Activated T-cell treated with anti-CD3 and anti-CD28 coated beads, Interleukin-2, amount 50 U/mL, for 4 hours (primary cell): ENCODE measurements at places on chromosomes 5 and 9. TPM values are rescaled to one million over a fixed set of nuclear protein-coding genes. Genes with fewer than 3 reads are reported as not detected.

Gene SEMA5A
- total RNA-seq: 0.03 TPM

Gene GARIN3
- 0.25 TPM for total RNA-seq

Gene PALM2AKAP2
- not detected for total RNA-seq

Gene CNTNAP3
- total RNA-seq: not detected

Gene SETX
- total RNA-seq: 31.9 TPM

Gene NR5A1
- total RNA-seq: 0.08 TPM

Gene RNF180
- not detected for total RNA-seq

- DNase-seq: no peak
Observed at GRCh38 chr9:134735441-134736175, 94.0 kb downstream of the COL5A1 start.

DNA sequence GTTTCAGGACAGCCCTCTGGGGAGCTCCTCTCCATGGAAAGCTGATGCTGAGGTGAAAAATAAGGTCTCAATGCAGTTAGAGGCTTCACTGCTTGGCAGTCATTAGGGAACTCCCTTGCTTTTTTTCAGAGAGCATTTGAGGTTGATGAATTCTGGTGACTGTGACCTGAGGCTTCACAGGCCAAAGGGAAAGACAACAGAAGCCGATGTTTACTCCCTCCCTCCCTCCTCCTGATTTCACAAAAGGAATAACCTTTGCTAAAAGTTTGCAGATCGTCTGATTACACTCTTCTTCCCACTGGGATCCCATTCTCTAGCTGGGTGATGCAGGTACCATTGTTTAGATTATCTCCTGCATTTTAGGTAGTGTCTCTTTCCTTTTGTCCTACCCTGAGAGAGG lies 329.4 kb downstream of the KIF4B start:
- no peak for DNase-seq

- DNase-seq: no peak
Observed at GRCh38 chr9:21605489-21605931, 123.4 kb upstream of the IFNE start.

GRCh38 chr5:949815-950560 lies 57.3 kb downstream of the TRIP13 start:
- no peak for DNase-seq

- no peak for DNase-seq
Observed at GRCh38 chr9:72924154-72924790, 28.6 kb downstream of the ALDH1A1 start.

GRCh38 chr9:72982146-72982799 lies 29.4 kb upstream of the ALDH1A1 start:
- DNase-seq: no peak

DNA sequence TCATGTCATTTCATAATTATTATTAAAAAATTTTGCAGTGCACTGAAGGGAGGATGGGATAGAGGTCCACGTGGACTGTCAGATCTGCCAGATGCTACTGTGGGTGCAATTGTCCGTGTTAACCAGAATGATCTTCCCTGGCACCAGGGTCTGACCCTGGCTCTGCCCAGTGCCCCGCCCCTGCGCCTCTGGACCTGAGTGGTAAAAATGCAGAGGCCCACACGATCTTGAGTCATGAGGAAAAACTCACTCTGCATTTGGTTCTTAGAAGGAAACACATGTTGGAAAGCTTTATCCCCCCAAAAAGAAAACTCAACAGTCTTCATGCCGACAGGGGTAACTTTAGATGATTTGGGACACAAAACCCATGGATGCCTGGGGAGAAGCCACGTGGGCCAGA lies 20.1 kb upstream of the BARX1 start:
- no peak for DNase-seq

GRCh38 chr5:125604104-125604503 lies 819.1 kb upstream of the GRAMD2B start:
- no peak for DNase-seq

GRCh38 chr9:125631391-125632085 lies 75.5 kb downstream of the MAPKAP1 start:
- no peak for DNase-seq

- DNase-seq: no peak
Observed at GRCh38 chr5:124463851-124464250, 282.6 kb downstream of the ZNF608 start.

DNA sequence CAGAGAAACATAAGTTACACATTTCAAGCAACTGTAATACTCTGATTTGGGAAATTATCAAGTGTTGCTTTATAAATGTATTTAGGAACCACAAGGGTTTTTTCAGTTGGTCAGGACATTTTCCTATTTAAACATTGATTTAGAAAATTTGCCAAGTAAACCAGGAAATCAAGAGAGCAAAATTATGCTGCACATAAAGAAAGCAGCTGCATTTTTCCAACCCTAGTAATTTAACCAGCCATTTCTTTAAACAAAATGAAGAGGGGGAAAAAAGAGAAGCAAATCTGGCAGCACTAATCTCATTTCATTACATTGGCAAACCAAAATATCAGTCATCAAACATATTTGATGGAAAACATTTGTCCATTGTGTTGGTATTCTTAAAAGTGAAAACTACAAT lies 271.4 kb downstream of the TLE1 start:
- no peak for DNase-seq

GRCh38 chr5:132396589-132397031 lies 27.1 kb downstream of the SLC22A5 start:
- no peak for DNase-seq

DNA sequence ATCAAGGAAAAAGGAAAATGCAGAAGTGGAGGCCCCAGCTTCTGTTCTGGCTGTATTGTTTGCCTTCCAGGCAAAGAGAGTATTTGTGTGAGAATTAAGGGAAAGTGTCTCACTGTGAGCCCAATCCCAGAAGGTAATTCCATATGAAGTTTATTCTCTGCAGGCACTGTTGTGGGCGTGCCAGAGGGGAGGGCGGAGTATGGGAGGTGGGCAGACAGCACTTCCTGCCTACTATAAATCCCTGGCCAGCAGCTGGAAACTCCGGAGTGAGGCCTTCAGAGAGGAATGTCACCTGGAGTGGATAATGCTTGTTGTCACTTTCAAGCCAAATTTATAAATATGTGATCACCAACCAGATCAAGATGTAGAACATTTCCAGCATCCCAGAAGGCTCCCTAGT lies 209.5 kb downstream of the ARHGAP26 start:
- no peak for DNase-seq

DNA sequence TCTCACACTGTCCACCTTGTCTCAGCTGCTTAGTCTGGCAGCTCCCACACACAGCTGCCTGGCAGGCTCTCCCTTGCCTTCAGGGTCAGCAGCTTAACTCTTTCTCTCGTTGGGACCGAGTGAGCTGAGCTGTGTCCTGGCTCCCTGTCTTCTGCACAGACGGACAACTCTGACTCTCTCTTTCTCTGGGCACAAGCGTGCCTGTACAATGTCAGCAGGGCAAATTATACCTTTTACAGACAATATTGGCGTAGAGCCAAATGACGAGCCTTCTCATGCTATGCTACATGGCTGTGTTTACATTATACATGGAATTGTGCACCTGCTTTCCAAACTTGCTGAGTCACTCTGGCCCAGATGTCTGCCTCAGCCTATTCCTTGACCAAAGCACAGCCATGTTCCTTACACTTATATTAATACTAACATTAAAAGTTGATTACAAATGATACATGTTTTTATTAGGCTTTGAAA lies 188.6 kb downstream of the CYLC2 start:
- no peak for DNase-seq

GRCh38 chr9:112864403-112864802 lies 26.3 kb downstream of the SLC46A2 start:
- DNase-seq: no peak

GRCh38 chr5:155987265-155987810 lies 339.6 kb upstream of the SGCD start:
- DNase-seq: no peak

DNA sequence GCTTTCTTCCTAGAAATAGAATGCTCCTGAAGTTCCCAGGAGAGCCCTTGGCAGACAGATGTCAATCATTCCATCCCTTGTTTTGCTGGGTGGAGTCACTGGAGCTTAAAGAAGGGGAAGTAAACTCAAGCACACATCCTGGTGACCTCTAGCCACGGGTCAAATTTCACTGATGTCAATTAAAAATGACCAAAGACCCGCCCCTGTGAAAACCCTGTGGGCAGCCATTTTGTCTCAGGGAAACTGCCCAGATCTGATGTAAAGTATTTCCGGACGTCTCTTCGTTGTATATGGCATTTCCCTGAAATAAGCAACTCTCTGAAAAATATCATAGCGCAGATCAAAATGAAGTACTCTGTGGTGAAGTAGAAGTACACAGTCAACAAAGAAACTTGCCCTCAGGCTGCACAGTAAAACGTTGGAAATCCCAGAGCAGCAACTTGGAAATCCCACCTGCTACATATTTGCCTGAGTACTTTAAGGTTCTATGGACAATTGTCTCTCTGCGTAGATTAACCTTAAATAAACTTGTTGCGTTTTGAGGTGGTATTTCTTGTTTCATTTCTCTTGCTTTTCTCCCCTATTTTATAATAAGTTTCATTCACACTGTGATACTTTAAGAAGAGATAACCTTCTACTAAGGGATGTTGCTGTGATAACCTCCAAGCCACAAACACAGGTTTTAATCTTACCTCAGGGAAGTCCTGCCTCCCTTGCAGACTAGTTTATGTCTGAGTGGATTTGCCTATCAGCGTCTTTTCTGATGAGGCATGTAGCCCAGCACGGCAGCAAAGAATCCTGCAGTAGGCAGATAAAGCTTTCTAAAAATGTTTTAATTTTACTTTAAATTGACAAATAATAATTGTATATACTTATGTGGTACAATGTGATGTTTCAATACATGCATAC lies 60.9 kb upstream of the PIP5K1B start:
- no peak for DNase-seq
